Stimulated activated CD8-positive, alpha-beta memory T cell treated with anti-CD3 and anti-CD28 coated beads, Interleukin-2, amount 100 ng/mL, for 1 hour (primary cell): ENCODE measurements at places on chromosomes 5 and 9.

GRCh38 chr9:131048332-131048731, 39.4 kb downstream of the LAMC3 start:
- no peak for DNase-seq

GRCh38 chr5:2591777-2592453, 159.6 kb downstream of the IRX2 start:
- DNase-seq, result no peak

DNA sequence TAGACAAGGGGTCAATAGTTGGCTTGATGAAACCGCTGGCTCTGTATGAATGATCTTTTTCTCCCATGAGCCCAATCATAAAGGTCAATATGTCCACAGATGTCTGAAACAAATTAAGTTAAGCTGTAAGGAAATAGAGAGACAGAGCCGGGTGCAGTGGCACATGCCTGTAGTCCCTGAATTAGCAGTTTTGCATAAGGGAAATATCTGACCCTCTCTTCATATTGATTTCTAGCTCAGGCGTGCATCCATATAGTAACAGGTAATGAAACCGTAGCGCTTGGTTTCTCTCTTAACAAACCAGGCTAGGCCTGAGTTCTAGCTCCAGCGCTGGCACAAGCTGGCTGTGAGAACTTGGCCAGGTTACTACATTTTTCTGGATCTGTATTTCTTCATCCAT, 118.1 kb upstream of the ERCC6L2 start:
- DNase-seq, result no peak

DNA sequence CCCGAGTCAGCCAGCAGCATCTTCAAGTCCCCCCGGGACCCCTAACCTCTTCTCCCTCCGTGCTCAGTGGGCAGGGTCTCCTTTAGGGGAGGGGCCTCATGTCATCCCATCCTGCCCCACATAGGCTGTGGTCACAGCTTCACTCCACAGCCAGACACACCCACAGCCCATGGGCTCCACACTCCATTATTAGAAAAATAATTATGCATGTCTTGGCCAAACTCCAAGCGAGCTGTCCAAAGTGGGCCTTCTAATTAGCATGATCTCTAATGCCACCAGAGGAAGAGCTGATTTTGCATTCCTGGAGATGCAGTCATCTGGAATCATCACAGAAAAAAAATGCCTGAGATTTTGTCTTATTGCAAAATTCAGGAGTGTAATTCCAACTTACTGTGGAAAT, 418.2 kb downstream of the IRX2 start:
- DNase-seq, result no peak

GRCh38 chr9:93132287-93132927, 1.6 kb downstream of the NINJ1 start:
- no peak for DNase-seq

DNA sequence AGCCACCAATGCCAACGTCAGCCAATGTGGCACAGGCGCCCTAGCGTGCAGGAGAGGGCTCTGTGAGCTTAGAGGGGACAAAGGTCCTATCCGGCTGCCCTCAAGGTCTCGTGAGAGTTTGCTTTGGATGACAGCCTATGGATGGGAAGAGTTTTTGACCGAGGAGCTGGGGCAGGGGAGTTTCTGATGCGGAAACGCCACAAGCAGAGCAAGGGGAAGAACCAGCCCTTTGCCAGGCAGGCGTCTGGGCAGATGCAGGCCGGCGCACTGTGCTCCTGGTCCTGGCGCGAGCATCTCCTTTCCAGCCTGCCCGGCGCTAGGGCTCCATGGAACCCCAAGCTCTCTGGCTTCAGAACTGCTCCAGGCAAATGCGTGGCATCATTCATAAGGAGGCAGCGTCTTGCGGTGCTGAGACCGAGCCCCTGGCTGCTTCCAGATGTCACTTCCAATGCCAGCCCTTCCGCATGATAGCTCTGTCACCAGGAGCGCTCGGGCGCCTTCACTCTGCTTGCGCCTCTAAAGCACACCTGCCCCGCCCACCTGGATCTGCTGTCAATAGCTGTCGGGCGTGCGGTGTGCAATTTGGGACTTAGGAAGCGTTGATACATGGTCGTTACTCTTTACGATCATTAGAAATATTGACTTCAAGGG, 374.9 kb upstream of the IRX1 start:
- DNase-seq, result no peak

GRCh38 chr9:127608104-127608966, 3.7 kb upstream of the STXBP1 start:
- peak; percentile 63 for DNase-seq

- DNase-seq, result no peak
These were observed 220.8 kb upstream of the RFX3 start for GRCh38 chr9:3746296-3747275.

GRCh38 chr5:93967923-93968322, 226.5 kb upstream of the POU5F2 start:
- DNase-seq, result no peak

- DNase-seq, result no peak
These were observed 47.5 kb downstream of the NEURL1B start for GRCh38 chr5:172688349-172689217.

- no peak for DNase-seq
These were observed 5.4 kb downstream of the SLF1 start for GRCh38 chr5:94623877-94624276.

- DNase-seq, result no peak
These were observed 46.6 kb upstream of the GNPDA1 start for GRCh38 chr5:142059304-142059940.

- DNase-seq, result no peak
These were observed 22.7 kb upstream of the RXRA start for GRCh38 chr9:134303601-134304000.

GRCh38 chr5:133756756-133757155, 144.4 kb upstream of the FSTL4 start:
- DNase-seq, result no peak

DNA sequence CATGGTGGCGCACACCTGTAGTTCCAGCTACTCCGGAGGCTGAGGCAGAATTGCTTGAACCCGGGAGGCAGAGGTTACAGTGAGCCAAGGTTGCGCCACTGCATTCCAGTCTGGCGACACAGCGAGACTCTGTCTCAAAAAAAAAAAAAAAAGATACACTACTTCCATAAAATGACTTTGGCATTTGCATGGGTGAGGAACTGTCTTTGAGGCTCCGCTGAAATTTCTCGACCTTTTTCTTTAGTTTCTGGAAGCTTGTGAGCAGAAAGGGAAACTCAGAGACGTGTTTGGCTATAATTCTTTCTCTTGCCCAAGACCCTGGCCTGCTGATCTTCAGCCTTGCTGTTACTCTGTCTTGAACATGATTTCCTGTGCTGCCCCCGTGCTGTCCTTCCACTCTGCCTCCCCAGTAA, 37.3 kb downstream of the SPIN1 start:
- DNase-seq, result no peak

GRCh38 chr9:81499021-81499454, 190.3 kb downstream of the TLE1 start:
- no peak for DNase-seq

DNA sequence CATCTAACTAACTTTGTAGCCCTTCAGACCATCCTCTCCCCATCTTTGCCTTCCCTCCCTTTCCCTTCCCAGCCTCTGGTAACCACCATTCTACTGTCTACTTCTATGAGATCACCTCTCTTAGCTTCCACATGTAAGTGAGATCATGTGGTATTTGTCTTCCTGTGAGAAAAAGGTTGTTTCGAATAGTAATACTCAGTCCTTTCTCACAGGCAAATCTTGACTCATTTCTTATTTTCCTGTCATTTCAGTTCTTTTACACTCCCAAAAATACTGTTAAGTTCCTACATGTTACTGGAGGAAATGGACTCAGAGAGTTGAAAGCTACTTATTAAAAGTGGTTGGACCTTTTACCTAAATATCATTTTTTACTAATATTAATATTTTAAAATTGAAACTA, 82.1 kb downstream of the SLF1 start:
- DNase-seq, result no peak

GRCh38 chr9:94900222-94901018, 173.9 kb downstream of the AOPEP start:
- no peak for DNase-seq

DNA sequence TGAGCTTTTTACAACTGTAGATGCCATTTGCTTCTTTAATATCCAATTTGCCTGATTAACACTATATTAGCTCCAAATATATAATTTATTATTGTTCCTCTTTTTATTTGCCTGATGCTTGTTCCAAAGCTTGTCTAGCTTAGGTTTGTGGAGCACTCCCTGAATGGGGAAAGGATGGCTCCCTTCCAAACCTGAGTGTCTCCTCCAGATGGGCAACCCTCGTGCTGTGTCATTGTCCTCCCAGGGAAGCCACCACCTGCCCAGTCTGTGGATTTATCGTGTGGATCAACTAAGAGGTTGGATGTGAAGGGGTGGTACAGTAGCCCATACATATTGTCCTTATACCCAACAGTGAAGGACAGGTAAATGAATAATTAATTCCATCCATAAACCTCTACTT, 404.9 kb downstream of the CDK5RAP2 start:
- no peak for DNase-seq

GRCh38 chr5:58462623-58463230, 2.8 kb upstream of the PLK2 start:
- no peak for DNase-seq

GRCh38 chr5:113378081-113378480, 56.7 kb downstream of the TSSK1B start:
- DNase-seq, result no peak

DNA sequence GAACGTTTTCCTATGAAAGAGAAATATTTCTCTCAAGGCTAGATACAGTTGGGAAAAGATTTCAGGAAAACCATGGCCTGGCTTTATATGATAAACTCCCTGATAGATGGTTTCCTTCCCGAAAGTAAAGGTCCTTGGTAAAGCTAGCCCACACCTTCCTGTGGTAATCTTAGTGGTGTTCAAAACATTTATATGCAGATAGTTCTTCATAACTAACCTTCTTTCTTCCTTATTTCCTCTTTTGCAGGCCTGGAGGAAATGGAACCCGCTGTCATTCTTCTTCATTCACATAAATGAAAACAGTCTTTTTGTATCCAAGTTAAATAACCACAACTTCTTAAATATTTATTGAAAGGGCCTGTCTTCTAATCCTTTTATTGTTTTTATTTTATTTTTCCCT, 474.0 kb upstream of the ACTBL2 start:
- DNase-seq, result no peak

DNA sequence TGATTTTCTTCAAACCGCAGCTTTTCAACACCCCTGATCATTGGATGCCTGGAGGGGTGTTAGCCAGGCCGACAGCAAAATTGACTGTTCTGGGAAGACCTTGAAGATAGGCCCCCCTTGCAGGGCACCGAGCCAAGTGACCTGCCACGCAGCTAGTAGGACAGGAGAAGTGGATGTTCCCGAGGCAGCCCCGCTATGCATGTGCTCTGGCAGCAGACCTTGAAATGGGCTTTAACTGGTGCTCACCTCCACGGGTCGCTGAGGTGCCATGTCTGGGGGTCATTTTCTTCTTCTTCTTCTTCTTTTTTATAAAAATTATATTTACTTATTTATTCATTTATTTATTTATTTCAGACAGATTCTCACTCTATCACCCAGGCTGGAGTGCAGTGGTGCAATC, 12.6 kb downstream of the FGF18 start:
- DNase-seq, result no peak

GRCh38 chr9:98786750-98787510, 9.4 kb downstream of the ANKS6 start:
- DNase-seq, result no peak

GRCh38 chr5:9654886-9655285, 24.7 kb upstream of the TAS2R1 start:
- DNase-seq, result no peak

DNA sequence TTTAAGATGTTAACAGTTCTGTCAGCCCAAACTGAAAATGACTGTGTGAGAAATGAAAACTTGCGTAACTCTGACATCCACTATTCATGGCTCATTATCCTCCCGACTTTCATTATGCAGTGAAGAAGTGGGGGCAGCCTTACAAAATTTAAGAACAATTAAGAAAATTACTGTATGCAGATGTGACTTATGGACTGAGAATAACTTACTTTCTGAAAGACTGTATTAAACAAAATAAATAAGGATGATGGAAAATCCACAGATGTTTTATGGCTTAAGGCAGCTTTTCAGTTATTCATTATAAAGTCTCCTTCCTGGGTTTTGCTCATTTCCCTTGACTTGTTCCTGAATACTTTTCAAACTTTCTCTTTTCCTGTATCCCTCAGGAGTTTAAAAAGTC, 55.2 kb downstream of the GRIN3A start:
- DNase-seq, result no peak

GRCh38 chr9:71446473-71447411, 321.6 kb downstream of the CEMIP2 start:
- DNase-seq, result no peak

DNA sequence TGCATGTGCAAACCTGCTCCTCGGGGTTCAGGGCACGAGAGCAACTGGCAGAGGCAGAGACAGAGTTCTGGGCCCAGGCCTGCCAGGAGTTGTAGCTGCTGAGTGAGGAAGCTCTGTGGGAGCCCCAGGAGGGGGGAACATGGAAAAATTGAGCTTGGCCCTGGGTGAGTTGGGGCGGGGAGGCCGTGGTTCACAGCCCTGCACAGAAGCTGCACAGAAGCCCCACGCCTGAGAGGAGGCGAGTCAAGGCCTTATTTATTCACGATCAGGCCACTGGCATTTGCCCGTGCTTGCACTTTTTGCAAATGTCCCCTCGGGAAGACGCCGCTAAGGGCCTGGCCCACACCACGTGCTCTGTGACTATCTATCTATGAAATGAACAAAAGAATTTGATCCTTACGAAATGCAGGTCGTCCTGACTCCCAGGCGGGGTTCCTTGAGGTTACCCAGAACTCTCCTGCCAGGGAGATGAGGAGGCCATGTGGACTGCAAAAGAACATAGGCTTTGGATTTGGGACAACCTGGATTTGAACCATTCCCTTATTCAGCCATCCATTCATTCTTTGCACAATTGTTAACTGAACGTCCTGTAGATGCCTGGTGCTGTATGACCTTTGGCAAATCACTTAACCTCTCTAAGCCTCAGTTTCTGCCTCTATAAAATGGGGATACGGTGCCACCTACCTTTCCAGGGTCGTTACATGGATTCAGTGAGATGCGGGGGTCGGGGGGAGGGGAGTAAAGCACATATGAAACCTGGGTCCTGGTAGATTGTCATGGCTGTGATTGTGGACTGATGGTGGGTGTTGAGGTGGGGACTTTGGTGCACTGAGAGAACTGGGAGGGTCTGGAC, 17.9 kb downstream of the COL27A1 start:
- no peak for DNase-seq

DNA sequence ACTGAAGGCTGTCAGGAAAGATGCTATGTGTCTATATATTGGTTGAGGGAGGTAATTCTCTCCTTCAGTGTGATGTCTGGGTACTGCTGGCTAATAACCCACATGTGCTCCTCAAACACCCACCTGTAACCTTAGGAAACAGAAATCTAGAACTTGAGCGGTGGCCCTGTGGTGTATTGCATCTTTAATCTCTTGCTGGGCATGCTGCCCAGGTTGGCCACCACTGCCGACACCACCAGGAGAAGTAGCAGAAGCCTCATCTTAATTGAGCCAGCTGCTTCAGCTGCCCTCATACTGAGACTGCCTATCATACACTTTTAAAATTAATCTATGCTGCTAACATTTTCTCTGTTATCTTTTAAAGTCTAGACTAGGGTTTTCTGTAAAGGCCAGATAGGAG, 103.5 kb upstream of the C5orf63 start:
- DNase-seq, result no peak
